Regular cardiac myocyte (primary cell): ENCODE measurements at places on chromosomes 11 and 22. TPM values are rescaled to one million over a fixed set of nuclear protein-coding genes. Genes with fewer than 3 reads are reported as not detected.

The CALCA gene
- 0.28 TPM in 1 of 2 replicates, not detected in the other for total RNA-seq

The SCGB1D2 gene
- total RNA-seq: not detected in 2 replicates

The OR2AT4 gene
- not detected in 2 replicates for total RNA-seq

The DDTL gene
- total RNA-seq: under 0.01 TPM in 1 of 2 replicates, not detected in the other

The CCDC87 gene
- 0.19 and 0.28 TPM in 2 replicates for total RNA-seq

The C11orf97 gene
- total RNA-seq: not detected in 2 replicates

The MDK gene
- total RNA-seq: 9.0 and 18.3 TPM in 2 replicates
